Vagina (tissue), 2 donors: ENCODE measurements at places on chromosomes 13 and 19.

GRCh38 chr19:35144259-35144599, 1.2 kb downstream of the FXYD7 start:
- DNase-seq, result no peak

GRCh38 chr19:16375157-16375935, 50.7 kb downstream of the KLF2 start:
- DNase-seq, result no peak

- DNase-seq, result no peak
These were observed 670.3 kb downstream of the UQCRFS1 start for GRCh38 chr19:28542394-28543243.

DNA sequence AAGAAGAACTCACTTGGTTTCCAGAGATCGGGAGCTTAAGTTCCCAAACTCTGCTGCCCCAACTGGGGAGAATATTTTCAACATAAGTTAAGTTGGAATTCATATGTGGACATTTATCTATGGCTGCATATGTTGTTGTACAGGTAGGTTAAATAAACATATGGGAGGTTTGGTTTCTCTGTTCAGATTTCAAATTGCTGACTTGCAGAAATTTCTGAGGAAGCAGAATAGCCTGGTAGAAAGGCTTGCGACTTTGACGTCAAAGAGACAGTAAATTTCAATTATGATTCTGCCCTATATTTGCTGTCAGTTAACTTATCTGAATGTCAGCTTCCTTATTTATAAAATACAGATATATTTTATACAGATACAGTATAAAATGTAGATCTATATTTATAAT, 40.0 kb upstream of the TPP2 start:
- DNase-seq, result no peak

DNA sequence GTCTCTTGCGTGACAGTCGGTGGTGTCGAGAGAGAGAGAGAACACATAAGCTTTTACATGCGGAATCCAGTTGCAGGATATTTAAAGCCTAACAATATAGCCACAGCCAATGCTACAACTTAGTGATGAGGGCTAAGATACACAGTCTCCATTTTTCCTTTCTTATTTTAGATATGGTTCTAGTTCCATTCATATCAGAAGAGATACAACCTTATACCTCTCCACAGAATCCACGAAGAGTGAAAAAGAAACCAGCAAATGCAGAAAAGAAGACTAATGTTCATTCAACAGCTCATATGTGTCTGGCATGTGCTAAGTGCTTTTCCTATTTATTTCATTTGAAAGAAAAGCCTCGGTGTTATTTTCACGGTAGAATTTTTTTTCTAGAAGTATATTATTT, 249.0 kb upstream of the SLITRK1 start:
- no peak for DNase-seq

GRCh38 chr19:1906985-1907562, 1.9 kb downstream of the ADAT3 start:
- DNase-seq, result no peak

GRCh38 chr13:63690672-63691071, 2275.0 kb upstream of the PCDH20 start:
- DNase-seq, result no peak

DNA sequence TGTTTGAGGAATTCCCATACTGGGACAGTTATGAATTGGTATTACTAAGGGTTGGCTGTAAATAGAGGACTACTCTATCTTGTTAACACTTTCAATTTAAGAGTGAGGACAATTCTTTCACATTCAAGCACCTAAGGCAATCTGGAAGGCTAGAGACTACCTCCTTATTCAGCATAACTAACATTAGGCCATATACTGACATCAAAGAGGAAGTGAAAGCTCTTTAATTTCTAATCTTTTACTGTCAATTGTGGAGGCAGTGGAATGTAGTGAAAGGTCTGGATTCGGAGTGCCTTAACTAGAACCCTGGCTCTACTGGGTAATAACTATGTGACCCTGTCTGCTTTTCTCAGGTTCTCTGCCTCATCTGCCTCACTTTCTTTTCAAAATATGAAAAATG, 134.0 kb downstream of the UFM1 start:
- DNase-seq, result no peak

- DNase-seq, result no peak
These were observed 1.7 kb downstream of the IRS2 start for GRCh38 chr13:109784590-109785140.

DNA sequence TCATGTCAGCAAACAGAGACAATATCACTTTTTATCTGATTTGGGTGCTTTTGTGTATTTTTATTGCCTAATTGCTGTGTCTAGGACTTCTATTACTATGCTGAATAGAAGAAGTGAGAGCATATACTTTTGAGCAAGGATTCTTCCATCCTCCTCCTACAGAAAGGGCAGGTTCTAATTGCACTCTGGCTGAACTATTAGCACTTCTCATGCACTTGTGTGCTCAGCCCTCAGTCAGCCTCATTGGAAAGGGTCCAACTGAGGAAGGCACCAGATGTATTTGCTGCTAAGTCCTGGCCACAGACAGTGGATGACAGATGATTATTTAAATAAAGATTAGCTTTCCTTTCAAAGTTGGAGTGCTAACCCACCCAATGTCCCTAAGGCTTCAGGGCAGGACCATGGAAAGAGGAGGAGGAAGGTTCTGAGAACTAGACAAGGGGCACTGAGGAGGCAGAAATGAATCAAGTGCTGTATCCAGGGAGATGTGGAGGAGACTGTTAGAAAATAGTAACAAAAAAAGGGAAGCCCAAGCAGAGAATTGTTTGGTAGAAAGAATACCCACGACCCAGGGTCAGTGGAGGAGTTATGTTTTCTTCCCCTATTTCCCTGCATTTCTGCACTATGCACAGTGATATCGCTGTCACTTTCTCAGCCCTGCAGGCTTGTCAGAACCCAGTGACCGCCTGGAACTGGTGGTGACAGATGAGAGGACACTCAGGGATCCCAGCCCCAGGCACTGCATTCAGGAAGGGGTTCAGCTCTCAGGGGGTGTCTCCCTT, 8.0 kb downstream of the LILRB4 start:
- DNase-seq, result no peak

- no peak for DNase-seq
These were observed 389.8 kb downstream of the TBC1D4 start for GRCh38 chr13:75092143-75092542.

DNA sequence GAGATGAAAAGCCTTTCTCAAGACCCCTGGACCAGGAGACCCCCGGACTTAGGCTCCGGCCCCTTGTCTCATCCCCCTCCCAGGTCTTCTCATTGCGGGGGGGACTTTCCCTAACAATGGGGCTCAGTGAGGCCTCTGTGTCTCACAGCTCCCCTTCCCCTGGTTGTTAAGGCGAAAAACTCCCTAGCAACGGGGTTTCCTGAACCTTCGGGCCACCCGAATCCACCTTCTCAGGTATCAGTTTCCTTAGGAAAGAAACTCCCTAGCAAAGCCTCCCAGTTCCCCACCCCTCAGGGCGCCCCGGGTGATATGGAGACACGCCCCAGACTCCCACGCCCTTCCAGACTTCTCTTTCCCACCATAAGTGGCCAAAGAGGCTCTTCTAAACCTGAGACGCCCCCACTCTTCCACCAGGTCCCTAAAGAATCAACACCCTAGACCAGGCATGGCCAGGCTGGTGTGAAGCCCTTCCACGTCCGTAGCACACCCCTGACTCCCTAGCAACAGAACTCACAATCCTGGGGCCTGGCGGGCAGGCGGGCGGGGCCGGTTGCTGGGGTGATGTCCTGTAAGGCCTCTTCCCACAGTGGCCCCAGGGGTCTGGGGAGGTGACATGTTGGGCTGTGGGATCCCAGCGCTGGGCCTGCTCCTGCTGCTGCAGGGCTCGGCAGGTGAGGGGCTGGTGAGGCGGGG, at the start of gene TMEM190:
Gene TMEM190 (plus strand): TSS at position 586 of the 693 bp plus-strand sequence. CDS start 28 bp downstream, at position 614.
- no peak for DNase-seq

GRCh38 chr13:21932996-21933395, 262.1 kb downstream of the FGF9 start:
- no peak for DNase-seq

DNA sequence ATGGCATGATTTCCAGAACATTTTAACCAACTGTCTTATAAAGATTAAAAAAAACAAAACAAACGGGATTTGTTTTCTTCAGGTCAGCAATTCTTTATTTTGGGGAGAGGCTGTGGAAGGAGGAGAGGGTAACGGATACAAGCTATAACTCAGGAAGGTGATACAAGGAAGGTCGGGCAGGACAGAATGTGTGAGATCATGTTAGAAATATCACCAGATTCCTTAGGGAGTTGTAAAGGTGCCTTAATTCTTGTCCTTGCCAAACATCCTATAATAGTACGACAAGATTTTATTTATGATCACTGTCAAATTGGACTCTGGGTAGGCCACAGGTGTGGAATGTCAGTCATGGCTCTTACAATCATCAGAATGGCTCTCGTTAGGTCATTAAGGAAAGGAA, 503.1 kb downstream of the DIAPH3 start:
- no peak for DNase-seq

DNA sequence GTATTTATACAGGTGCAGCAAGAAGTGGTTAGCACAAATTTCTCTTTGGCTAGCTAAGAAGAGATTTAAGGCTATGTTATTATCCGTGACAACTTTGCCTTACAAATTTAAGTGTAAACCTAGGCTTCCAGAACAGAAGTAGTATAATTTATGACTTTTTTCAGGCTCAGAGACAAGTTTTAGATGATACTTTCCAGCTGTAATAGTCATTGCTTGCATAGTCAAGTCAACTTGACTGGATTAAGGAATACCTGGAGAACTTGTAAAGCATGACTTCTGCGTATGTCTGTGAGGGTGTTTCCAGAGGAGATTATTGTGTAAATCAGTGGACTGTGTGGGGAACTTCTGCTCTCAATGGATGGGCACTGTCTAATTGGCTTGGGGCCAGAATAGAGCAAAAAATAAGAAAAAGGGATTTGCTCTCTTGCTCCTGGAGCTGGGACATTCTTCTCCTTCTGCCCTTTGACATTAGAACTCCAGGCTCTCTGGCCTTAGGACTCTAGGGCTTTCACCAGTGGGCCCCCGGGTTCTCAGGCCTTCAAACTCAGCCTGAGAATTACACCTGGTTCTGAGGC, 33.0 kb downstream of the CYSLTR2 start:
- no peak for DNase-seq

GRCh38 chr19:14035706-14036105, 4.1 kb downstream of the IL27RA start:
- no peak for DNase-seq

- DNase-seq, result no peak
These were observed 46.8 kb downstream of the PTPRS start for GRCh38 chr19:5293612-5294378.

- no peak for DNase-seq
These were observed 8.9 kb upstream of the CCDC9 start for GRCh38 chr19:47247308-47247990.

GRCh38 chr13:80550971-80551441, 210.1 kb upstream of the SPRY2 start:
- DNase-seq, result no peak

DNA sequence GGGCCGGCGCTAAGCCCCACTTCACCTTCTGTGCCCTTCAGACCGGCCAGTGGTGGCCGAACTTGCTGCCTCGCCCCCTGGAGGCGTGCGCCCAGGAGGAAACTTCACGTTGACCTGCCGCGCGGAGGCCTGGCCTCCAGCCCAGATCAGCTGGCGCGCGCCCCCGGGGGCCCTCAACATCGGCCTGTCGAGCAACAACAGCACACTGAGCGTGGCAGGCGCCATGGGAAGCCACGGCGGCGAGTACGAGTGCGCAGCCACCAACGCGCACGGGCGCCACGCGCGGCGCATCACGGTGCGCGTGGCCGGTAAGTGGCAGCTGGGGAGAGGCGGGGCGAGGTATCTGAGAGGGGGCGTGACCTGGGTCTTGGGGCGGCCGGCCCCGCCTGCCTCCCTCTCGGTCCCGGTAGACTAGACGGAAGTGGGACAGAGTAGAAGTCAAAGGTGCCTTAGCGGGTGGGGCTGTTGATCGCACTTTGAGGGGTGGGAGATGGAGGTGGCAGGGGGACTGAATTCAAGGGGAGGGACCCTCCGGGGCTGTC, 5.6 kb downstream of the ICAM5 start:
- peak; percentile 91 for DNase-seq
